ENCODE measurements at places on chromosomes 5 and 9. TPM values are rescaled to one million over a fixed set of nuclear protein-coding genes. Genes with fewer than 3 reads are reported as not detected.

- H3K4me3 ChIP-seq: no peak overlapping the region
- H3K27ac ChIP-seq: no peak overlapping the region
- H3K36me3 ChIP-seq: no peaks in the 10 kb centered on the region
- H3K4me1 ChIP-seq: no peaks in the 10 kb centered on the region
- DNase-seq: no peak
Measured at GRCh38 chr5:589173-589572, 23.0 kb upstream of the CEP72 start.

DNA sequence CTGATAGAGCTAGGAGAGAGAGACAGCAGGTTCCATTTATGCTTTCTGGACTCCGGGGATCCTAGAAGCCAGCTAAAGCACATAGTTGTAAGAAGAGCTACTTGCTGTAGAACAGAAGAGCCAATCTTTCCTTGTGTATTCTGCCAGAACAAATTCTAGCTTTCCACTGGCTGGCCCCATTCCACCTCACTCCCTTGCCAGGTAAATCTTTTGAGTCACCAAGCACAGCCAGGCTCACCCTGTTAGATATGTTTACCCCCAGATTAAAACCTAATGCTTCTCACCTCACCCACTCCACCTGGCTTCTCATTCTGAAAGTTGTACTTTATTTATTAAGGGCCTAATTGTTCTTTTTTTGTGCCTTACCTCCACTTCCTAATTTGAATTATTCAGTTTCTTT lies 48.9 kb upstream of the CHD1 start:
- H3K36me3 ChIP-seq: no peaks in the 10 kb centered on the region
- no peak overlapping the region for H3K27ac ChIP-seq
- no peak overlapping the region for H3K4me3 ChIP-seq
- peaks cover 17% of the 10 kb centered on the region for H3K4me1 ChIP-seq

- no peaks in the 10 kb centered on the region for H3K4me1 ChIP-seq
- no peak overlapping the region for H3K27ac ChIP-seq
- no peaks in the 10 kb centered on the region for H3K36me3 ChIP-seq
- no peaks in the 10 kb centered on the region for H3K27me3 ChIP-seq
Measured at GRCh38 chr5:115415143-115415491, 118.7 kb upstream of the CCDC112 start.

- H3K27me3 ChIP-seq: peaks cover 4% of the 10 kb centered on the region
- no peaks in the 10 kb centered on the region for H3K36me3 ChIP-seq
- no peak overlapping the region for H3K27ac ChIP-seq
- DNase-seq: no peak
- no peaks in the 10 kb centered on the region for H3K4me1 ChIP-seq
Measured at GRCh38 chr5:133222979-133223378, 171.2 kb downstream of the HSPA4 start.

Gene C9orf50
- total RNA-seq: not detected

GRCh38 chr5:57410374-57411320 lies 72.0 kb downstream of the ACTBL2 start:
- no peak overlapping the region for H3K27ac ChIP-seq
- no peak for DNase-seq
- H3K27me3 ChIP-seq: no peaks in the 10 kb centered on the region
- H3K4me1 ChIP-seq: no peaks in the 10 kb centered on the region

Gene ANGPTL2
- total RNA-seq: not detected

Gene NPR3
- total RNA-seq: not detected

Gene SOWAHA
- total RNA-seq: not detected

GRCh38 chr5:6166698-6167394 lies 211.5 kb downstream of the MED10 start:
- no peak overlapping the region for H3K27ac ChIP-seq
- H3K27me3 ChIP-seq: peaks cover 6% of the 10 kb centered on the region
- H3K4me1 ChIP-seq: no peaks in the 10 kb centered on the region
- no peak overlapping the region for H3K4me3 ChIP-seq
- H3K36me3 ChIP-seq: no peaks in the 10 kb centered on the region

DNA sequence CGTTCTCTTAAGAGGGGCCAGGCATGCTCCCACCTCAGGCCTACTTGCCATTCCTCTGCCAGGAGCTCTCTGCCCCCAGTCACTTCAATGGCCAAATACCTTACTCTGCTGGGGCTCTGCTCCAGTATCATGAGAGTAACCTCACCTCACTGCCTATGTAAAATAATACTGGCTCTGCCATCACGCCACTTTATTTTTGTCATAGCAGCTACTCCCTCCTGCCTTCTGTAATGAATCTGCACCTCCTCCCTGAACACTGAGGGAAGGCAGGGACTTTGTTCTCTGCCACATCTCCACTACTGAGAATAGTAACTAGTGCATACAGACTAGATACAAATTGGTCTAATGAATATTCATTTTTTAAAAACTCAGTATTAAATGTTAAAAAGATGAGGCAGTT lies 33.8 kb downstream of the MACROH2A1 start:
- no peak for DNase-seq
- no peak overlapping the region for H3K4me3 ChIP-seq
- peaks cover 52% of the 10 kb centered on the region for H3K36me3 ChIP-seq
- H3K27me3 ChIP-seq: no peaks in the 10 kb centered on the region
- no peak overlapping the region for H3K27ac ChIP-seq

GRCh38 chr9:123710299-123710698 lies 219.6 kb downstream of the DENND1A start:
- peaks cover 3% of the 10 kb centered on the region for H3K36me3 ChIP-seq
- no peak for DNase-seq
- no peak overlapping the region for H3K27ac ChIP-seq
- no peaks in the 10 kb centered on the region for H3K4me1 ChIP-seq
- H3K27me3 ChIP-seq: no peaks in the 10 kb centered on the region

GRCh38 chr9:107976767-107977166 lies 487.2 kb upstream of the KLF4 start:
- no peaks in the 10 kb centered on the region for H3K36me3 ChIP-seq
- no peak overlapping the region for H3K27ac ChIP-seq
- DNase-seq: no peak

Gene ZNF883
- 0.42 TPM for total RNA-seq

- no peak overlapping the region for H3K27ac ChIP-seq
- DNase-seq: no peak
- no peaks in the 10 kb centered on the region for H3K4me1 ChIP-seq
Measured at GRCh38 chr9:128054087-128054486, 13.0 kb downstream of the NAIF1 start.

Gene KCNIP1
- not detected for total RNA-seq

DNA sequence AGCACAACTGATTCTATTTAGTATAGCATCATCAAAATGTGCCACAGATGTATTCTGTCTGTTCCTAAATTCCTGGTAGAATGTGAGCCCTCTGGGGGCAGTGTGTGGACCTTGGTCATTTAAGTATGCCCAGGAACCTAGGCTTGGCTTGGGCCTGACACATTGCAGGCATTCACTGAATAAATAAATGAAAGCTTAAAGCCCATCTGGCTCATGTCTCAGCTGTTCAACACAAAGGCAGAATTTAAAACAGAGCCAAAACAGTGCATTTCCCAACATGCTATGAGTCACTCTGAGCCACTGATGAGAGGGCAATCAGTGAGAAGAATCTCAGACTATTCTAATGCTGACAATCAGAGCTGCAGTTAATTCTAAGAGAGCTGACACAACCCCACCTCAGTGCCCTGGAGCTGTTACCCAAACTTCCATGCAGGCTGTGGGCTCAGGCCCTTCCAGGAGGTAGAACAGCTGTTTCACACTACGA lies 8.1 kb downstream of the FAM193B start:
- no peak for DNase-seq
- H3K27me3 ChIP-seq: no peaks in the 10 kb centered on the region
- peaks cover 7% of the 10 kb centered on the region for H3K4me1 ChIP-seq
- H3K4me3 ChIP-seq: no peak overlapping the region
- no peak overlapping the region for H3K27ac ChIP-seq
- H3K36me3 ChIP-seq: peaks cover 11% of the 10 kb centered on the region

Gene HAPLN1
- not detected for total RNA-seq

GRCh38 chr5:10611290-10611689 lies 47.4 kb downstream of the ANKRD33B start:
- no peak for DNase-seq
- no peak overlapping the region for H3K27ac ChIP-seq
- H3K4me1 ChIP-seq: peaks cover 12% of the 10 kb centered on the region
- H3K36me3 ChIP-seq: no peaks in the 10 kb centered on the region

DNA sequence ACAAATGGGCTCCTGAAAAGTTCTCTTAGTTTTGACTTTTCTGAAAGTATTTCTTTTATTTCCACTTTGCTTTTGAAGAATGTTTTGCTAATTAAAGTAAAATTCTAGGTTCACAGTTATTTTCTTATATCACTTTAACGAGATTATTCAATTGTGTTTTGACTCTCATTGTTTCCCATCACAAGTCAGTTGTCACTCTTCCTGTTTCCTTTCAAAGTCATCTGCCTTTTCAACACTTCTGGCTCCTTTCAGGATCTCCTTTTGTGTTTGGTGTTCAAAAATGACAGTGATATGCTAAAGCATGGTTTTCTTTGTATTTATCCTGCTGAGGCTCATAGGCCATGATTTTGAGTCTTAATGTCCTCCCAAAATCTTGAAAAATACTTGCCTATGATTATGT lies 235.4 kb upstream of the TAS2R1 start:
- no peak overlapping the region for H3K27ac ChIP-seq
- H3K4me1 ChIP-seq: no peaks in the 10 kb centered on the region
- no peak overlapping the region for H3K4me3 ChIP-seq
- DNase-seq: no peak
- H3K27me3 ChIP-seq: no peaks in the 10 kb centered on the region

DNA sequence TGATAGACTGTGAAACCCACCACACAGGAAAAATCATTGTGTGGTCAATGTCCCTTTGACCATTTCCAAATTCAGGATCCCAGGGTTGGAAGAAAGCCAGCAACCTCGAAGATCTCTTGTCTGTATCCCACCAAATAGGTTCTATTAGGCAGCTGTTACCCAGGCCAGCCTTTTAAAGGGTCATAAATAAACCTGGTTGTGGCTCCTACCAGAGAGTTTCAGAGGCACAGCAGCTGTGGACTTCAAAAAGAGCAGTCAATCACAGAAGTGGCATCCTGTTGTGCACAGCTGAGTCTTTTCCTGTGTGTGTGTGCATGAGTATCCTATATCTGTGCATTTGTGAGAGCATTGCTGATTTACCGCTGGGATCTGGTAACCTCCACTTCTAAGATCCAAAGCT lies 23.7 kb upstream of the OR2S2 start:
- no peak overlapping the region for H3K27ac ChIP-seq
- H3K27me3 ChIP-seq: peaks cover 34% of the 10 kb centered on the region
- DNase-seq: no peak
- H3K36me3 ChIP-seq: no peaks in the 10 kb centered on the region
